DMS153 (cell line): ENCODE measurements at places on chromosomes 5 and 9.

DNA sequence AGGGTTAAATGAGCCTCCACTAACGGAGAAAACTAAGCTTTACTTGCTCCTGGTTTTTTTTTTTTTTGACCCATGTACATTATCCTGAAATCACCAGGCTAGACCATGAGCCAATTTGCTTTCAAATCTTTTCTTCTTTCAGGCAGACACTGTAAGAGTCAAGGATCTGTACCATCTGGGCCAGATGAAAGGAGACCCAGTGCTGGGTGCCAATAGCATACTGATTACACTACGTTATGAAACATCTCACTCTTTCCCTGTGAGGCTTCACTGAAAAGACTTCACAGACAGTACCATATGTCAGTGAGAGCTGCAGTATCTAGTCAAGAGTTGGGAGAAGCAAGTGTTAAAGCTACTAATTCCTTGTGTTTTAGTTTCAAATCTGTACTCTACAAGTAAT lies 161.2 kb upstream of the PTPRD start:
- no peak for DNase-seq

GRCh38 chr9:126722252-126722921 lies 82.5 kb upstream of the ZBTB43 start:
- DNase-seq = no peak

GRCh38 chr9:86945728-86946200 lies 1.5 kb downstream of the GAS1 start:
- DNase-seq = no peak

GRCh38 chr5:159362220-159362619 lies 31.9 kb upstream of the IL12B start:
- no peak for DNase-seq

DNA sequence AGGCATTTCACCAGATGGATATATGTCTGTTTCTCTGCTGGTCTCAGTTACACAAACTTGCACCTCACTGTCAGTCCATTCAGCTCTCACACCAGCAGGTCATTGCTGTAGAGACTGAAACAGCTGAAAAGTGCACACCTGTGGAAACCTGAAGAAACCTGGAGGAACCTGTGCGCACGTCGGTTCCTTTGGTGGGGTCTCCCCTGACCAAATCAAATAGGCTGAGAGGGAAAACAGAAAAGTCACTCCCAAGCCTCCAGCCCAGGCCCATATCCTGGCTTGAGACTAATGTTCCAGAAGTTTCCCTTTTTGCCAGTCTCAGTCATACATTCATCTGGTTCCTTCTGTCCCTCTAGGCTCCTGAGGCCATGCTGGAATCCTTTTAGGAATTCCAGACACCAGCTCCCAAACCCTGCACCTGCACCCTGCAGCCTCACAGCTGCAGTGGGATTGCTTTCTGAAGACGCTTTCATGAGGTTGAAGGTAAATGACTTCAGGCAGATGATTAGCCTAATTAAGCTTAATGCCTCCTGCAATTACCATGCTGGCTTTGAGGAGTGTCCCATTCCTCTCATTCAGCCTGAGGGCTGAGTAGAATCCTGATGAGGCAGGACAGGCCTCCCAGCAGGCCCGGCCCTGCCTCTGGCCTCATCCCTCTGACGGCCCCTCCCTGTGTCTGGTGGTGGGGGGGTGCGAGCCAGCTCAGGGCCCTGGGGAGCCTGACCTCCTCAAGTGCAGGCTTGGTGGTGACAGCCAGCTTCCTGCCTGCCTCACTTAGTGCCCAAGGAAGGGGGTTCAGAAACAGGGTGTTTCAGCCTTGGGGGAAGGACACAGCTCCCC lies 24.3 kb upstream of the CXCL14 start:
- DNase-seq = no peak

DNA sequence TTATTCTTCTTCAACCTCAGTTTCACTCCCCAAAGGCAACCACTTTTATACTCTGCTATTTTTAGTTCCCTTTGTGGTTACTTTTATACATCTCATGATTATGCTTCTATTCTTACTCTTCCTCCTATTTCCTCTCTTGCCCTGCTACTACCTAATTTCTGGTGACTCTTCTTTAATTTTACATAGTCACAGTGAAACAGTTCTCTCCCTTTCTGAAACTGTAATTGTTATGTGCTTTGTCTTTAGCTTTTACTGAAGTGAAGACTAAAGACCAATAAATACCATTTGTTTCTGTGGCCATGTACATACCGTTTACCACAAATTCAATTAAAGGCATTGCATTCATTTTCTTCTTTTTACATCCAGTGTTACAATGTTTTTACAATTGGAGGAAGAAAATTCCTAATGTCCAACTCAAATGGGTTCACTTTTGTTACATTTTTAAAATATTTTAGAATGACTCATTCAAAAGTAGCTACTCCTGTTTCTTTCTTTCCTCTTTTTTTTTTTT lies 410.6 kb downstream of the PSAT1 start:
- DNase-seq = no peak

GRCh38 chr5:134245101-134245604 lies 19.3 kb upstream of the PPP2CA start:
- DNase-seq = no peak
